ENCODE measurements at places on chromosomes 1 and 21. TPM values are rescaled to one million over a fixed set of nuclear protein-coding genes. Genes with fewer than 3 reads are reported as not detected.

- H3K4me3 ChIP-seq = no peak overlapping the region
- H3K4me1 ChIP-seq = no peaks in the 10 kb centered on the region
- no peak for DNase-seq
Observed at GRCh38 chr1:22297999-22298398, 153.7 kb upstream of the ZBTB40 start.

GRCh38 chr1:81208441-81208840 lies 592.3 kb upstream of the ADGRL2 start:
- no peaks in the 10 kb centered on the region for H3K36me3 ChIP-seq
- H3K27me3 ChIP-seq = no peaks in the 10 kb centered on the region
- H3K27ac ChIP-seq = no peak overlapping the region
- DNase-seq = no peak
- no peaks in the 10 kb centered on the region for H3K4me1 ChIP-seq

GRCh38 chr1:163320891-163321290 lies 863 bp upstream of the NUF2 start:
- H3K27ac ChIP-seq = peak overlapping the region; percentile 95
- H3K36me3 ChIP-seq = no peaks in the 10 kb centered on the region
- peaks cover 19% of the 10 kb centered on the region for H3K4me1 ChIP-seq
- peak overlapping the region; percentile 95 for H3K4me3 ChIP-seq

DNA sequence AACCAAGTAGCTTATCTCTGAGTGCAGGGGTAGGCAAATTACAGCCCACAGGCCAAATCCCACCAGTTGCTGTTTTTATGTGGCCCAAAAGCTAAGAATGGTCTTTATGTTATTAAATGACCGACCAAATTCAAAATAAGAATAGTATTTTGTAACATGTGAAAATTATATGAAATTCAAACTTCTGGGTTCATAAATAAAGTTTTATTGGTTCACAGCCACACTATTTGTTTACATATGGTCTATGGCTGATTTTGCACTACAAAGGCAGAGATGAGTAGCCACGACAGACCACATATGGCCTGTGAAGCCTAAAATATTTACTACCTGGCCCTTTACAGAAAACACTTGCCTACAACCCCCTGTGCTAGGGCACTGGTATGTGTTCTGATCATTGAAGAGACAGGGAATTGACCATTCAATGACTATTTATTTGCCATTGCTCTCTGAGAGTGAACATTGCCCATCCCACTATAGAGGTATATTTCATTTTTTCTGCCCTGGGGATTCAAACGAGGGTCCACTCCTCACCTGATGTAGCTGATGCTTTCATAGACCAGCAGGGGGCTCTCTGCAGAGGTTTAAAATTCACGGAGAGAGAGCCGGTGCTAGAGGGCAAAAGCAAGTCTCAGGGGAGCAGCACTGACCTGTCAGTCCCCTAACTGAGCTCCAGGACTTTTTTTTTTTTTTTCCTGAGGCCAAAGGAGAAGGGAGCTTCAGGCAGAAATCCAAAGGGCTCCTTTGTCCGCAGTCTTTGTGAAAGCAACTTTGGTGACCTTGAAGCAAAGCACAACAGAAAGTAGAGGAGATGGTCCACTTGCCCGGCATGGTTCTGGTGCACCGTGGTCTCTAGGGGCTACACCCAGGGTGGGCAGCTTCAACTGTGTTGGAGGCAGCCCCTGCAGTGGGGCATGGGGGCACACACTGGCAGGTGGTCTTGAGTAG lies 7.3 kb upstream of the GNL2 start:
- no peak overlapping the region for H3K4me3 ChIP-seq
- H3K4me1 ChIP-seq = peaks cover 5% of the 10 kb centered on the region
- H3K27ac ChIP-seq = no peak overlapping the region

- peaks cover 3% of the 10 kb centered on the region for H3K36me3 ChIP-seq
- peak; percentile 93 for DNase-seq
- H3K27me3 ChIP-seq = no peaks in the 10 kb centered on the region
- H3K4me3 ChIP-seq = peak overlapping the region; percentile 99
- peak overlapping the region; percentile 99 for H3K27ac ChIP-seq
Observed at GRCh38 chr1:205749234-205750137, 496 bp downstream of the NUCKS1 start.

- DNase-seq = no peak
- H3K4me1 ChIP-seq = no peaks in the 10 kb centered on the region
- peaks cover 9% of the 10 kb centered on the region for H3K27me3 ChIP-seq
Observed at GRCh38 chr1:245481261-245481660, 326.5 kb downstream of the KIF26B start.

- no peak overlapping the region for H3K4me3 ChIP-seq
- H3K4me1 ChIP-seq = no peaks in the 10 kb centered on the region
- no peak for DNase-seq
- peaks cover 13% of the 10 kb centered on the region for H3K27me3 ChIP-seq
Observed at GRCh38 chr21:15627823-15628222, 102.0 kb upstream of the USP25 start.

The PCP4 gene
- not detected for total RNA-seq

All from T-helper 17 cell (primary cell).